GM13976 (cell line): ENCODE measurements at places on chromosomes 11 and 22.
A peak's percentile ranks its signal among the peaks of the same experiment; 100 is the strongest.

- no peak for DNase-seq
These were observed 638 bp downstream of the PARVA start for GRCh38 chr11:12377824-12378593.

- no peak for DNase-seq
These were observed 775.6 kb downstream of the BRD1 start for GRCh38 chr22:49052023-49052538.

DNA sequence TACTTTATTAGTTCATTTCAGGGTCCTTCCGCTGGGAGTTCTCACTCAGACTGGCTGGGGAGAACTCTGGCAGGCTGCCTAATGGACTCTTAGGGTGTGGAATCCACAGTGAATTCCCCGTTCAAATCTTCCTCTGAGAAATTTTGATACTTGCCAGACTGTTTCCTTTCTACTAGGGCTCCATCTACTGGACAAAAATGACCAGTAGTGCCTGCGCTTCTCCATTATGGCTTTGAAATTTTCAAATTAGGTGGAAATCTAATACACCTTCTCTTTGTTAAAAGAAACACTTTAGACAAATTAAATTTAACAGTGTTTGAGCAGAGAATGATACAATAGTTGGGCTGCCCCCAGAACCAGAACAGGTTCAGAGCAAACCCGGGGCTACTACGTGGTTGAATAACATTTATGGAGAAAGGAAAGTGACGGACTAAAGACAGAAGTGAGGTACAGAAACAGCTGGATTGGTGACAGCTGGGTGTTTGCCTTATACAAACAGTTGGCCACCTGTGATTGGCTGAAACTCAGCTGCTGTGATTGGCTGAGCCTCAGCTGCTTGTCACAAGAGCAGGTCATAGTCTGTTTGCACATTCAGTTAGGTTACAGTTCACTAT, 52.9 kb upstream of the FDX1 start:
- peak; percentile 32 for DNase-seq

DNA sequence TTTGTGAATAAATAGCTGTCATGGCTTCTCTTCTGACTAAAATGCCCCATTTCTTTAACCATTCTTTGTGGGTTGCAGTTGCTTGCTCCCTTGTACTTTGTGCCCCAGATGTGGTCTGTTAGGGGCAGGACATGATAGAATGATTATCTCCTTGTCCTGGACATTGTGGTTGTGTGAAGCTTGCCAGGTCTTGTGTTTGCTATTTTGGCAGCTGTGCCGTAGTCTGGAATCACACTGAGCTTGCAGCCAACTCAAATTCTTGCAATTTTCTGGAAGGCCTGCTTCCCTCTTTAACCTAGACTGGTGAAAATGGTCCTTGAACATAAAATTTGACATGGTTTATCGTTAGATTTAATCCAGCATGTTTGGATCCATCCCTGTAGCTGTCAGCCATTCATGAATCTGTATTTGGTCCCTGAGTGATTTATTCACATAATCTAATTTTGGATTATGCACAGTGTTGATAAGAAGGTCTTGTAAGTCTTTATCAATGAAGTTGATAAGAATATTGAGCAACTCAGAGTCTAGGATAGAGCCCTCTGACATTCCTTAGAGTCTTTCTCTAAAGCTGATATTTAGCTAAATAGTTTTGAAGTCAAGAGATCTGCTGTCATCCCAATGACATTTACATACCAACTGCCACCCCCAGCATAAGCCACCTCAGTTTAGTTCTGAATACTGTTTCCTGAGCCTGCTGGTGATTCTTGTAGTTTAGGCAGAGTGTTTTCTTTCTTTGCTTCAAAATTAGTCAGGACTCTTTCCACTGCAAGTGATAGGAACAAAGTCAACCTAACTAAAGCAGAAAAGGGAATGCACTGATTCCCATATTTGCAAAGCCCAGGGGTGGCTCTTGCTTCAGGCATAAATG, 9.8 kb downstream of the SPON1 start:
- no peak for DNase-seq

DNA sequence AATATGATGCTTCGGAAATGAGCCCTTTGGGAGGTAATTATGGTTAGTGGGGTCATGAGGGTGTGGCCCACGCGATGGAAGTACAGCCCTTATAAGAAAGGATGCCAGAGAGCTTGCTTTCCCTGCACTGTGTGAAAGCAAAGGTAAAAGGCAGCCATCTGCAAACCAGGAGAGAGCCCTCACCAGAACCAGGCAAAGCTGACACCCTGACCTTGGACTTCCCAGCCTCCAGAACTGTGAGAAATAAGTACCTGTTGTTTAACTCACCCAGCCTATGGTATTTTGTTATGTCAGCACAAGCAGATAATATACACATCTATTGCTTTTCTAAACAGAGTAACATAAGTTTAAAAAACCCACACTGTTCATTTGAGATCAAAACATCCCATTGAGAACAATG, 50.7 kb downstream of the SYN3 start:
- no peak for DNase-seq
